ENCODE measurements at places on chromosomes 16 and 17. TPM values are rescaled to one million over a fixed set of nuclear protein-coding genes. Genes with fewer than 3 reads are reported as not detected.

Gene QRICH2
- 0.91 TPM for total RNA-seq

Gene TBX4
- total RNA-seq = 0.09 TPM

Gene FAM117A
- total RNA-seq = 1.0 TPM

Gene ZNF469
- 11.5 TPM for total RNA-seq

Gene ZACN
- 0.45 TPM for total RNA-seq

Gene PLCD3
- total RNA-seq = 216 TPM

Gene NPIPA3
- 1.0 TPM for total RNA-seq

Gene TPSG1
- total RNA-seq = not detected

Gene TRAF7
- 51.2 TPM for total RNA-seq

Gene NXN
- 21.9 TPM for total RNA-seq

Gene XAF1
- not detected for total RNA-seq

Gene CNGB1
- total RNA-seq = 0.07 TPM

Gene APOH
- 3.8 TPM for total RNA-seq

Gene GRB7
- 4.1 TPM for total RNA-seq

Gene CACNA1G
- total RNA-seq = 4.6 TPM

Gene DHX38
- 53.8 TPM for total RNA-seq

Gene SMPD3
- 0.09 TPM for total RNA-seq

Gene TNFRSF17
- not detected for total RNA-seq

Gene HOXB4
- total RNA-seq = 0.16 TPM

Gene CCL16
- not detected for total RNA-seq

Gene CBLN1
- total RNA-seq = 0.05 TPM

Gene ANKRD40CL
- not detected for total RNA-seq

Gene GOT2
- 178 TPM for total RNA-seq

Gene GDPD3
- total RNA-seq = 2.2 TPM

Gene OR2C1
- not detected for total RNA-seq

Gene ENPP7
- total RNA-seq = not detected

Gene CCNF
- total RNA-seq = 24.7 TPM

Gene FBXW10
- 0.96 TPM for total RNA-seq

Gene ZNF594
- 1.6 TPM for total RNA-seq

Gene MT4
- not detected for total RNA-seq

Gene ZDHHC1
- total RNA-seq = 5.8 TPM

Gene UTS2R
- not detected for total RNA-seq

Gene IRX3
- total RNA-seq = 3.2 TPM

Data from A549 treated with CpdA at 1 μM for 4 hours (cell line).